Left colon (tissue), 2 donors: ENCODE measurements at places on chromosomes 16 and 17. TPM values are rescaled to one million over a fixed set of nuclear protein-coding genes. Genes with fewer than 3 reads are reported as not detected.

DNA sequence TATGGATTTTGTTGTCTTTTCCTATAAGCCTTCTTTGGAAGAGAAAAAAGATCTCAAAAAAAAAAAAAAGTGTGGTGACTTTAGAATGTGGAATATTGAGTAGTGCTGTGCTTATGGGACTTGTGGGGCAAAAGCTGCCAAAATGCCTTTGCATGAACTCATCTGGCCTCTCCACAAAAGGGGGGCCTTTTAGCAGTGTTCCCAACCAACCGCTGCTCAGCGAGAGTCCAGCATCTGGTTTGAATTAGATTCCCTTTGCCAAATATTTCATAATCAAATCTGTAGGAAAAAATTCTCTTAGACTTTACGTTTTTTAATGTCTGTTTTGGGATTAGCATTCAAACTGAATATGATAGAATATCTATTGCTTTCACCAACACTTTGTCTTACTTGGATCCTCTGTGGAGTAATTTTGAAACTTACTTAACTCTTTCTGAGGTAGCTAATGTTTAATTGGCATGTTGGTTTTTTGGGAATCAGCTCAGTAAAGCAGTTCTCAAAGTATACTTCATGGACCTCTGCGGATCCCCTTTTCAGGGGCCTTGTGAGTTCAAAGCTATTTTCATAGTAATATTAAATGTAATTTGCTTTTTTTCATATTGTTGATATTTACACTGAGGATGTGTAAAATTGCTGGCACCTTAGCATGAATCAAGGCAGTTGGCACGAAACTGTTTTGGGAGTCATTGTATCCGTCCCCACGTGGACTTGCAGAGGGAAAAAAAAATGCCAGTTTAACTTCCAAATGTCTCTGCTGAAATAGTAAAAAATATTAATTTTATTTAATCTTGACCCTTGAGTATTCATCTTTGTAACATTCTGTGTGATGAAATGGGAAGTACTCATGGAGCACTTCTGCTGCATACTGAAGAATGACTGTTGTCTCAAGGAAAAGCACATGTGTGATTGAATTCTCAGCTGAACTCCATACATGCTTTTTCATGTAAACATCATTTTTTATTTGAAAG lies 34.7 kb upstream of the VPS4A start:
- peak; percentile 37 for DNase-seq

- no peak for DNase-seq
These were observed 4.4 kb upstream of the ZFP1 start for GRCh38 chr16:75143941-75144340.

The HSDL1 gene
- total RNA-seq, result 13.2 TPM

The PRSS22 gene
- total RNA-seq, result 12.9 TPM

- no peak for DNase-seq
These were observed 1.5 kb upstream of the SRCAP start for GRCh38 chr16:30697264-30698138.

The TMEM11 gene
- 28.5 TPM for total RNA-seq

The ABCC6 gene
- 20.2 TPM for total RNA-seq

The OR1F1 gene
- not detected for total RNA-seq

- DNase-seq, result no peak
These were observed 2.6 kb downstream of the FOXF1 start for GRCh38 chr16:86512860-86513470.

DNA sequence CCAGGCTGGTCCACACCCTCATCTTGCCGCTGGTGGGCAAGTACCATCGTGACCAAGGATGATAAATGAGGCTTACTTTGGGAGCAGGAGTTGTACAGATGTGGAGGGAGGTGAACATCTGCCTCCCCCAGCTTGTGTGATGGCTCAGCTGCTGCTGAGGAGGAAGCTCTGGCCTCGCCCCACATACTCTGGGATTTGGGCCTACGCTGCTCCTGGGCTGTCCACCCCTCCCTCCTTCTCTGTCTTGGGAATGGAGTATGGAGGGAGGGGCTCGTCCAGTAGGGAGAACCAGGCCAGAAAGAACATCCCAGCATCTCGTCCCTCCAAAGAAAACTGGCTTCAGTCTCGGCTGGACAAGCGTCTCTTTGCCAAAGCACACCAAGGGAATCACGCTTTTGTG lies 134.8 kb upstream of the CDC42EP4 start:
- no peak for DNase-seq

GRCh38 chr17:978103-979093 lies 1.2 kb downstream of the NXN start:
- DNase-seq, result no peak

- no peak for DNase-seq
These were observed 20.9 kb downstream of the MRC2 start for GRCh38 chr17:62648251-62648955.

- no peak for DNase-seq
These were observed 9.0 kb upstream of the C16orf95 start for GRCh38 chr16:87326151-87326571.

DNA sequence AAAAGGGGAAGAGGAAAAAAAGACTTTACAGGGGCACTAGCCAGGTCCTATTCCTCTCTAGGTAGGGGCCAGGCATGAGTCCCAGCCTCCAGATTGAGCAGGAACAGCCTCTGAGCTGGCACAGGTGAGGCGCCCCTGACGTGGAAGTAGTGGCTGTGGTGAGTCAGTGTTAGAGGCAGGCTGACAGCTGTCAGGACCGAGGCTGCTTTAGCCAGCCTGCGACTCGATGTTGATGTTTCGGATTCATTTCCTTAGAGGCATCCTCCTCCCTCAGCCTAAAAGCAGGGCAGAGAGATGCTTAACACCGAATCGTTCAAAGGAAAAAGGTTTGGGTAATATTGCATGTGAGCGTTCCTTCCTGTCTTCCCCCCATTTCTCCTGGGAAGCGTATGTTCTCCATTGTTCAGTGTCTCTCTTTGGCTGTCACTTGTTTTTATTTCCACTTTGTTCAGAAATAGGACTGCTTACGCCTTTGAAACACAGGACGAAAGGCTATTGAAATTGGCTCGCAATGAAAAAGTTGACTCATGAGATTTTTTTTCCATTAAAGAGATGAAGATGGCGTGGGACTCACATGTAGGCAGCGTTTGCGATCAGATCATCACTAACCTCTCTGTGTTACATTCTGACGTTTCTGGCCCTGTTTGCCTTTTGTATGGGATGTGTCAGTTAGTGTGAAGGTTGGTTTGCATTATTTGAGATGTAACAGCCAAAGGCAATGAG lies 1.3 kb downstream of the KIAA0513 start:
- DNase-seq, result peak; percentile 81

The CTRL gene
- total RNA-seq, result 0.89 TPM

The OSGIN1 gene
- total RNA-seq, result 14.7 TPM

The KRT36 gene
- total RNA-seq, result not detected

The RFWD3 gene
- total RNA-seq, result 24.6 TPM

GRCh38 chr16:3097266-3097665 lies 1.8 kb downstream of the ZSCAN10 start:
- no peak for DNase-seq

The PIK3R6 gene
- total RNA-seq, result 0.89 TPM

The KRTAP9-4 gene
- total RNA-seq, result not detected

The HIC1 gene
- 4.8 TPM for total RNA-seq

The PRCD gene
- 0.92 TPM for total RNA-seq

DNA sequence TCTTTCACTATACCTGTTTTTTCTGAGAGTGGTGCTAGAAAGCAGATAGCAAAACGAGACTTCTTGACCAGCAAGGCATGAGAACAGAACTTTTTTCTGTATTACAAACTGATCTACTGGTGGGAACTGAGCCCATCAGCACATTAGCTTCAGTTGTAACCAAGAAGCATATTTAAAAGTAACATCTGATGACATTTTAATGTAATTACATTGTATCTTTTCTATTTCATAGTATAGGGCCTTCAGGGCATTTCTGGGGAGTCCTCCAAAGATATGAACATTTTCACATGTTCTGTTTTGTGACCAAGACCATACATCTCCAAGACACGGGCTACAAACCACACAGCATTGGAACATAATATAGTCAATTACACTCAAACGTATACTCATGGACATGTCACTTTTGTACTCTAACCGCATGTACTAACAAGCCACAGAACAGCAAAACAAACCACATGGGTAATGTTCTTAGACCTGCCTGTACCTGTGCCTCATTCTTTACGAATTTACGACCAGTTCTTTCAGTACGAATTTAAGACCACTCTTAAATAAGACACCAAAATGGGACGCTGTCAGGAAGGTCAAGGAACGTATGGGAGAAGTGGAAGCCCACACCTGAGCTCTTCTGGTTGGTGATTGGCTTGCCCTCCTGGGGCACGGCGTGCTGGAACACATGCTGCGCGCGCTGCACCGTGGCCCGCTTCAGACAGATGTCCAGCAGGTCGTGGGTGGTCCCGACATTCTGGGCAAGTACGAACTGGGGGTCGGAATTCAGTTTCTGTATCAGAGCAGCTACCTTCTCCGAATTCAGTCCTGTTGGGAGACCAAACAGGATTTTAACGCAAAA lies 825 bp downstream of the BLMH start:
- peak; percentile 65 for DNase-seq

The TMEM88 gene
- 3.8 TPM for total RNA-seq

The CDT1 gene
- 14.8 TPM for total RNA-seq

- DNase-seq, result no peak
These were observed 1.2 kb downstream of the DUSP14 start for GRCh38 chr17:37490638-37491614.
